ENCODE measurements at places on chromosomes 12 and 14. TPM values are rescaled to one million over a fixed set of nuclear protein-coding genes. Genes with fewer than 3 reads are reported as not detected.

MYO1H gene
- total RNA-seq: not detected

SLC6A12 gene
- 5.1 TPM for total RNA-seq

DDIT3 gene
- total RNA-seq: 19.1 TPM

KRT71 gene
- not detected for total RNA-seq

FAM90A1 gene
- not detected for total RNA-seq

MUCL1 gene
- total RNA-seq: not detected

ZNF268 gene
- total RNA-seq: 19.4 TPM

Measured in mucosa of descending colon (tissue), 3 donors.